Chondrocyte (in vitro differentiated cells): ENCODE measurements at places on chromosomes 13 and 19. TPM values are rescaled to one million over a fixed set of nuclear protein-coding genes. Genes with fewer than 3 reads are reported as not detected.

- DNase-seq: no peak
Measured at GRCh38 chr19:32652894-32653598, 21.9 kb downstream of the ANKRD27 start.

GRCh38 chr13:88066847-88067246 is 395.7 kb downstream of the SLITRK5 start:
- DNase-seq: no peak

DNA sequence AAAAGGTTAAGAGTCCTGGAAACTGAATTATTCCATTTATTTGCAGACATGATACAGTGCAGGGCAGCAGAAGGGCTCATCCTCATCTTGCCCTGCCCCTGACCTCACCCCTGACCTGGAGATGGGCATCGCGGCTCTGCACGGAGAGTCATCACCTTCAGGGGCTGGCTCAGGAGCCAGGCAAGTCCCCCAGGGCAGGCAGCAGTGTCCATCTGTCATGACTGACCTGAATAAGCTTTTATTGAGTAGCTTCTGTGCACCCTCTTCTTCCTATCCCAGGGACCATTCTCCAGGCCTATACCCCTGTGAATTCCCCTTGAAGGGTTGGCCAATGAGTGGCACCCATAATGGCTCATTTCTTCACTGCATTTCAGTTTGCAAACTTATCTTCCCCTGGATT is 484.2 kb downstream of the ZNF536 start:
- DNase-seq: no peak

DNA sequence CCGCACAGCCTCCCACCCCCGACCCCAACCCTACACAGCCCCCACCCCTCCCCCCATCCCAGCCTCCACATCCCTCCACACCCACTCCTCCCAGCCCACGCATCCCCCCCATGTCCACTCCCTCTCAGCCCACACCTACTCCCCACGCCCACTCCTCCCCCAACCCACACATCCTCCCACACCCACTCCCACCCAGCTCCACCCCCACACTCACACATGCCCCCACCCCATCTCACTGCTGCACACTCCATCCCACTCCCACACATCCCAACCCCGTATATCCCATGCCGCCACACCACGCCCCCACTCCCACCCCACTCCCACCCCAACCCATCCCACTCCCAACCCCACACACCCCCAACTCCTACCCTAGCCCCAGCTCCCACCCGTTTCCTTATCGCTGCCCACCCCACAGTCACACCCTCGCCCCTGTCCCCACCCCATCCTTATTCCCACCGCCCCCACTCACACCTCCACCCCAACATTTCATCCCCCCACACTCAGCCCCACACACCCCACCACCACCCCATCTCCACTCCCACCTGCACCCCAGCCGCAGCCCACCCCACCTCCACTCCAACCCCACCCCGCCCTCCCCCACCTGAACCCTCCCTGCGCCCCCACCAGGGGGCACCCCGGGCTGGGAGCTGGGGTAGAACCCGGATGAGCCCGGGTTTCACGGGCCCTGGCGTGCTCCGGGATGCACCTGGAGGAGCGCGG is 809 bp downstream of the TDRD12 start:
- DNase-seq: no peak

The ZNF880 gene
- 3.2 to 5.1 TPM (median 4.8 TPM) in 3 replicates for total RNA-seq

DNA sequence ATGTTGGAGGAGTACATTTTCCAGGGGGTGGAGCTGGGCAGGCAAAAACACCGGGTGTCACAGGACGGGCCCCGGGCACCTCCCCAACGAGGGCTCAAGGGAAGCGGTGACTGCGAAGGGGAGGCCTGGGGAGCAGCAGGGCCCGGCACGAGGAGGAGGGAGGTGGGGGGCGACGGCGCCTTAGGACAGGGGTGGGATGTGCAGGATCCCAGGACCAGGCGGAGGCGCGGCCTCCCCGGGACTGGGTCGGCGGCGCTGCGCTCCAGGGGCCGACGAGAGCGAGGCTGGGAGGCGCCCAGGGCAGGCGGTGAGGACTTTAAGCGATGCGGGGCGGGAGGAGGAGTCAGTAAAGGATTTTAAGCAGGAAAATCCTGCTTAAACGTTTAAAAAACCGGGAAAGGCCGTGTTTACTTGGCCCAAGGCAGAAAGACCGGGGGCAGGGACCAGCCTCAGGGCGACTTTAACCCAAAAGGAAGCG is 427 bp downstream of the ZNF160 start:
- DNase-seq: no peak

The KL gene
- 0.05 to 0.19 TPM (median 0.15 TPM) in 3 replicates for total RNA-seq

DNA sequence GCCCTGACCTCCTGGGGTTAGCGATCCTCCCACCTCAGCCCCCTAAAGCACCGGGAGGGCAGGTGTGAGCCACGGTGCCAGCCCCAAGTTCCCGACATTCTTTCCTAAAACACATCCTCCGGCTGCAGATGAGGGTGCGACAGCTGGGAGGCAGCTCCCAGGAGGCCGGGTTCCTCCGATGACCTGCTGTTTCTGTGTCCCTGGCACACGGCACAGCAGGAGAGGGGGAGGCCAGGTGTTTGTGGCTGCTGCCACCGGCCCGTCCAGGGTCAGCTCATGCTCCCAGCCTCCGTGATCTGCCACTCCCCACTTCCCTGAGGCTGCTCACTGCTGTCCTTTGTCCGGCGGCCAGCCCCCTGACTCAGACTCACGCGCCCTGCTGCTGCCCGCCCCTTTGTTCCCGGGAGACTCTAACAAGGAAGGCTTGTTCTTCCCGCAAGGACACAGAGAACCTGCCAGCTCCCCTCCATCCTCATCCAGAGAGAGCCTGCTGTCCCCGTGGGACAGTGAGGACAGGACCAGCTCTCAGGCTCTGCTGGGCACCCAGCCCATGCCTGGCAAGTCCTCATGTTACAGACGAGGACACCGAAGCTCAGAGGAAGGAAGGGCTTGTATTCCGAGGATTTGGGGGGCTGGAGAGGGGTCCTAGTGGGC is 10.6 kb upstream of the MADCAM1 start:
- no peak for DNase-seq

DNA sequence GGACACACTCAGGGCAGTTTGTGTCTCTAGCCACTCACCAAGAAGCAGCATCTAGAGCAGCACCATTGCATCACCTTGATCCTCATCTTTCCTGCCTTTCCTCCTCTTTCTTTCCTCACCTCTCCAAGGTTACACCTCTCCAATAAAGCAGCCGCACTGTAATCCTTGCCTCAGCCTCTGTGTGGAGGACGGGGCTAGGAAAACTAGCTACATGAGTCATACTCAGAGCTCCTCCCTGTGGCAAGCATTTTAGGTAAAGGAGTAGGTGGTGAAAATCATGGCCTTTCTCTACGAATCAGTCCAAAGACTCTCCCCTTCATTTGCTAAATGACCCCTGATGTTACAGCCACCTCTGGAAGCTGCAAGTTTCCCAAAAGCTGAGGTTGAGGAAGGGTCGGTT is 108.9 kb downstream of the DNAJC15 start:
- no peak for DNase-seq

The INAFM1 gene
- 25.6 to 31.1 TPM (median 28.8 TPM) in 3 replicates for total RNA-seq

GRCh38 chr13:66520511-66521355 is 709.4 kb downstream of the PCDH9 start:
- DNase-seq: no peak

DNA sequence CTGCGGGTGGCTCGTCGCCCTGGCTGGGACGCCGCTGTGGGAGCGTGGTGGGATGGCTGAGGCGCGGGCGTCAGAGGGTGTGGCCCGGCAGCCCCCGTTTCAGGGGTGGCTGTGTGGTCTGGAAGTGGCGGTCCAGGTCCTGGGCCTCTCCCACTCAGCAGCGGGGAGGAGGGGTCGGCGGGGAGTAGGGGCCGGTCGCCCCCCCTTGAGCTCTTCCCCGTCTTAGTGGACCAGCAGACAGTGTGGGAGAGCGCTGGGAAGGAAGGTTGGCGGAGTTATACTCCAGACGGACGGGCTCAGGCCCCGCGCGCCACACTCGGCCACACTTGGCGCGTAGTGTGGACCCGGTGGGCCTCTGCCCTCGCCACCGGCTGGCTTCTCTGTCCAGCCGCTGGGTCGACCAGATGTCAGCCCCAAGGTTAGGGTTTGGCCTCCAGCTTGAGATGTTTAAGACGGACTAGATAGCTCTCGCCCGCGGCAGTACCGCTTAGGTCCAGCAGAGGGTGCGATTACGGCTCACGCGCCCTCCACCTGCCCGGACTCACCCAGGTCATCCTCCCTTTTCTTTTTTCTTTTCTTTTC is 21.7 kb upstream of the ZNF429 start:
- DNase-seq: peak; percentile 79

DNA sequence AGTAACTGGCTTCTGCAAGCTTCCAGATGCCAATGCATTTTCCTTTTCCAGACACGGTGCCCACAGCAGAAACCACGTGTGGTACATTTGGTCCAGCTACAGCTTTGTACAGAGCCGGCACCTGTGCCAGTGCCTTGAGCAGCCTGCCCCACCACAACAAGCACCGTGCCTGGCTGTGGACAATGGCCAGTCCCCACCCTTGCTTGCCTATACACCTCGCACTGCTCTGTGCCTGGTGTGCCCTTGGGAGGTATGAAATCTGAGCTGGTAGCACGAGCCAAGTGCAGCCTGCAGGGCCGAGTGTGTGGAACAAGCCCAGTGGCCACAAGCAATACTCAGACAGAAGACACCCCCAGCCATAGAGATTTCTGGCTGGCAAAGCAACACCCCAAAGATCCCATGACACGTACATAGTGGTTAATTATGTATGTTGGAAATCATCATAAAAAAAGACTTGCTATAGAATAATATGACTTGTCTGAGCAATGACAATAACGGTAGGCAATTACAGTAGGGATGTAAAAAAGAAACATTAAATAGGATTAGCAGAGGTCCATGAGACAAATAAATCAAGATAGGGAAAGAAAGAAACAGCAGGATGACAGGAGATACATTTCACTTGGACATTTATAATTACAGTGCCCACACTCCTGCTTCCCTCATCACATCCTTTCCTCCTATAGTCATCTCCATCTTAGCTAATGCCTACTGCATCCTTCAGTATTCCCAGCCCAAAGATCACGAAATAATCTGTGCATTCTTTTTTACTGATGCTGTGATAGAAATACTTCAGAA is 1399.5 kb downstream of the PCDH9 start:
- no peak for DNase-seq

The TUBB4A gene
- 0.26 to 0.99 TPM (median 0.70 TPM) in 3 replicates for total RNA-seq

The FPR3 gene
- not detected in 3 replicates for total RNA-seq

The ATXN8OS gene
- not detected in 3 replicates for total RNA-seq

The LCP1 gene
- 0.19 to 1.2 TPM (median 1.00 TPM) in 3 replicates for total RNA-seq

GRCh38 chr19:17259118-17259780 is 5.3 kb downstream of the USHBP1 start:
- no peak for DNase-seq

The NLRP5 gene
- not detected in 3 replicates for total RNA-seq

DNA sequence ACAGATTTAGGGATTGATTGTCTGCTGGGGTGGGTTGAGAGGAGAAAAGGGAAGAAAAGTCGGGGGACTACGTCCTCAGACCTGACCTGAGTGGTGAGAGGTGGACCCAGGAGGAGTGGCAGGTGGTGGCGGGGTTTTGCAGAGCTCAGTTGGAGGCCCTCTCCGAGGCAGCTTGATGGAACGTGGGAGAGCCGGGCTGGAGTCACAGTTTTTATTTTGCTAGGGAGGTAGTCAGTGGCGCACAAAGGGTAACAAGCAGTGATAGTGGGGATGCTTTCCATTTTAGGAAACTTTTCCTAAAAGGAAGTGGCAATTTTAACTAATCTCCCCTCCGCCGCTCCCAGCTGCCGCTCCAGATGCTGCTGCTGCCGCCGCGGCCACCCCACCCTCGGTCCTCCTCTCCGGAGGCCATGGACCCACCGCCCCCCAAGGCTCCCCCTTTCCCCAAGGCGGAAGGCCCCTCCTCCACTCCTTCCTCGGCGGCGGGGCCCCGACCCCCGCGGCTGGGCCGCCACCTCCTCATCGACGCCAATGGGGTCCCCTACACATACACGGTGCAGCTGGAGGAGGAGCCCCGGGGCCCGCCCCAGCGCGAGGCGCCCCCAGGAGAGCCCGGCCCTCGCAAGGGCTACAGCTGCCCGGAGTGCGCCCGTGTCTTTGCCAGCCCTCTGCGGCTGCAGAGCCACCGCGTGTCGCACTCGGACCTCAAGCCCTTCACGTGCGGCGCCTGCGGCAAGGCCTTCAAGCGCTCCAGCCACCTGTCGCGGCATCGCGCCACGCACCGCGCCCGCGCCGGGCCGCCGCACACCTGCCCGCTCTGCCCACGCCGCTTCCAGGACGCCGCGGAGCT is 1.1 kb upstream of the ZNF581 start:
- no peak for DNase-seq

The CGB3 gene
- total RNA-seq: not detected in 3 replicates

The ZNF772 gene
- 6.0 to 12.8 TPM (median 7.0 TPM) in 3 replicates for total RNA-seq

GRCh38 chr13:30904043-30904442 is 2.0 kb upstream of the MEDAG start:
- no peak for DNase-seq

The TLE6 gene
- 0.36 to 1.1 TPM (median 0.55 TPM) in 3 replicates for total RNA-seq

- no peak for DNase-seq
Measured at GRCh38 chr13:100835695-100836094, 161.1 kb upstream of the TMTC4 start.

DNA sequence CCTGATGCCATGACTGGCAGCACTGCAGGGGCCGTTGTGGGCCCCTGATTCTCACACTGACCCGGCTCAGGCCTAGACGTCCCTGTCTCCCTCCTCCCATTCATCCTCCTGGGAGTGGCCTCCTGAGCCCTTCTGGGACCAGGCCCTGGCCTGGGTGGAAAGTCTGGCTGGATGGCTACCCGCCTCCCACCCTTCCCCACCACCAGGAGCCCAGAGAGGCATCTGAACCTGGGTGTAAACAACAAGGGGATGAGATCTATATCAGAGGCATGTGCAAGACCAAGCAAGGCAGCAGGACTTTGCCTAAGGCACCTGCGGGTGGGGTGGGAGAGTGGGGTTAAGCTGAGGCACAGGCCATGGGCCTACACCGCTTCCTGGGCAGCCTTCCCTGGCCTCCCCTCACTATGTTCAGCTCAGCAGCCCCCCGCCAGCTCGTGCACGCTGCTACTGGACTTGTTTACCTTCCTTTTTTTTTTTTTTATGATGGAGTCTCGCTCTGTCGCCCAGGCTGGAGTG is 22.0 kb upstream of the ASPDH start:
- no peak for DNase-seq

DNA sequence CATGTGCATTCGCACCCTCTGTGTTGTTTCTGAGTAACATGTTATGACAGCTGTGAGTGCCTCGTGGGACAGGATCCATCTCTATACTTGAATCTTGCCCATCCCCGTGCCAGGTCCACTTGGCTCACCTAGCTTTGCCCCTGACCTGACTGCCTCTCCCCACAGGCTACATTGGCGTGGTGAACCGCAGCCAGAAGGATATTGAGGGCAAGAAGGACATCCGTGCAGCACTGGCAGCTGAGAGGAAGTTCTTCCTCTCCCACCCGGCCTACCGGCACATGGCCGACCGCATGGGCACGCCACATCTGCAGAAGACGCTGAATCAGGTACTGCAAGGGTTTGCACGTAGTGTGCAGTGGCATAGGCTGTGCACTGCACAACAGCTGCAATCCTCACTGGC is 53.2 kb downstream of the TMED1 start:
- no peak for DNase-seq

GRCh38 chr19:50238043-50238442 is 34.6 kb downstream of the MYH14 start:
- no peak for DNase-seq
